Stimulated activated CD8-positive, alpha-beta memory T cell treated with anti-CD3 and anti-CD28 coated beads, Interleukin-15, amount 100 ng/mL, for 4 hours (primary cell): ENCODE measurements at places on chromosomes 12 and 14.

- DNase-seq, result no peak
Measured at GRCh38 chr14:90849787-90850444, 33.7 kb upstream of the TTC7B start.

DNA sequence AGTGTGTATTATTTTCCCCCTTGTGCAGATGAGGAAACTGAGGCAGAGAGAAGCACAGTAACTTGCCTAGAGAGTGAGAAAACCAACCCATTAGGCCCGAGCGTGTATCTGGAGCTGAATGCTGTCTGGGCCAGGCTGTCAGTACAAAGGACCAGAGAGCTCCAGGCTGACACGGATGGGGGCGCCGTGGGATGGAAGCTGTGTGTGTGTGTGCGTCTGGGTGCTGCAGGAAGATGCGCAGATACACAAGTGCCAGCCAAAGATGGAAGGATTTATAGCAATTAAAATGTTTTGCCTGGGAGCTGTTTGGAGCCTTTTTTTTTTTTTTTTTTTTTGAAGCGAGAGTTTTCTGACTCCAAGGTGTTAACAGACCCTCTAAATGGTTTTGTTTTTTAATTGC, 53.7 kb upstream of the GPATCH2L start:
- no peak for DNase-seq

- no peak for DNase-seq
Measured at GRCh38 chr12:6959058-6959804, 8.1 kb downstream of the PTPN6 start.

DNA sequence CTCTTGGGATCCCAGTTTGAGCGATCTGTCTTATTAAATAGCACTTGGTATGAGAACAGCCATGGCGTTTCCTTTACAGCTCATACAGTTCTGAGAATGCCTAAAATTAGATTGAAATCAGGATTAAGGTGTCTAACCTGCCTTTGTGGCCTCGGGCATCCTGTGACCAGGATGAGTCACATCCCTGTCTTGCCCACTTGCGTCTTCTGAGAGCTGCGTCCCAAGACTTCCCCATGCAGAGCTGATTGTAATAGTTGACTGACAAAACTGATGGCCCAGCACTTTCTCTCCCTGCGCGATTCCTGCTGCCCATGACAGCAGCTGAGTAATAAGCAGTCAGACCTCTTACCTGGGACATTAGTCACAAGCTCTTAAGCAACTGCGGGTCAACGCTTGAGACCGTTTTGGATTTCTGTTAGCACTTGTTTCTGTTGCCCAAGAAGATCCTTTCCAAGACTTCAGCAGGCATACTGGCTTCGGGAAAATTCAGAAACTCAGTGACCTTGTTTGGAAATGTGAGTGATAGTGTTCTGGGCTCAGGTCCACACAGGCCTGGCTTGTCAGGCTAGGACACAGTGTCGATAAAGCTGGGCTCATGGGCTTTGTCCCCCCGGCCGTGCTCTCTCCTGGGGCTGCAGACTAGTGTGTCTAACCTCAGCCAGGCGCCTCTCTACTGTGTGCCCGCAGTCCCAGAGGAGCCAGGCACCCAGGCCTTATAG, 169.9 kb upstream of the HIF1A start:
- peak; percentile 54 for DNase-seq

GRCh38 chr12:108040947-108041346, 88.1 kb upstream of the WSCD2 start:
- DNase-seq, result no peak

DNA sequence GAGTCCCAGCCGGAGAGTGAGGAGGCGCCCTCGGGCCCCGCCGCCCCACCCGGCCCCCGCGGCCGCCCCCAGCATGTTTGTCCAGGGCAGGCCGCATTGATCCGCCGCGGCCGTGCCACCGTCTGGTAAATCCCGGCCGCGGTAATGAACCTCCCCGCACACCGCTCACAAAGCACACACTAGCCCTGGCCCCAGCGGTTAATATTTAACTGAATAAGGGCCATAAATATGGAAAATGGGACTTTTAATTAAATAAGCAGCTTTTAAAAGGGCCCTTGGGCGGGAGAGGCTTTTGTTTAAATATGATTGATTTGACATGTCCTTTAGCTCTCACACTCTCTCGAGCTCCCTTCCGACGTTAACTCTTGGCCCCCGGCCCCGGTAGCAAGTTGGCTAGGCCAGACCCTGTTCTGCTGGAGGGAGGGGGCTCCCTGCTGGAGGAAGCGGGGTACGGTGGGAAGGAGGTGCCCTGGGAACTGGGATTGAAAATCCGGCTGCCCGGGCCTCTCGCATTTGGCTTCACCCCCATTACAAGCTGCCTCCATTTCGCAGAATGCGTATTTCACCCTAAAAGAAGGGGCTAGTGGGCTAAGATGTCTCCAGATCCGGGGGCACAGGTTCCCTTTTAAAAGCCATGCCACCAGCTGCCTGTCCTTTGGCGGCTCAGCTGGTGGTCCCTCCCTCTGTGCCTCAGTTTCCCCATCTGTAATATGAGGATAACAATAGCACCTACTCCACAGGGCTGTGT, 199.8 kb downstream of the RBM19 start:
- no peak for DNase-seq

DNA sequence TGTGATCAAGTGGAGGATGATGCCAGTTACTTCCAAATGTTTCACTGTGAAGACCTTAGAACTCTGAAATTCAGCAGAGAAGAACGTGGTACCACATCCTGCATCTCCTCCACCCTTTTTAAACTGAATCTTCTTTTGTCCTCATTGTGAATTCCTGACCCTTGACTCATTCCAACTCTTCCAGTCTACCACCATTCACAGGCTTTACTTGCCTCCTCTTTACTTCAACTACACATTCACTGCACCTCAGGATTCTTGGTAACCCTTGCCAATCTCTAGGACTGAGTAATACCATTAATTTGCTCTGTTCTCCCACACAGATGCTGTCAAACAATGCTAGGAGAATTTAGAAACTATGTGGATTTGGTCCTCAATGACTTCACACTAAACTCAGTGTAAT, 37.3 kb downstream of the PPP1R12A start:
- no peak for DNase-seq

GRCh38 chr12:105980085-105980484, 158.7 kb downstream of the NUAK1 start:
- DNase-seq, result no peak

GRCh38 chr12:33330940-33331339, 108.7 kb downstream of the SYT10 start:
- no peak for DNase-seq

GRCh38 chr14:29868000-29868399, 59.6 kb downstream of the PRKD1 start:
- no peak for DNase-seq

DNA sequence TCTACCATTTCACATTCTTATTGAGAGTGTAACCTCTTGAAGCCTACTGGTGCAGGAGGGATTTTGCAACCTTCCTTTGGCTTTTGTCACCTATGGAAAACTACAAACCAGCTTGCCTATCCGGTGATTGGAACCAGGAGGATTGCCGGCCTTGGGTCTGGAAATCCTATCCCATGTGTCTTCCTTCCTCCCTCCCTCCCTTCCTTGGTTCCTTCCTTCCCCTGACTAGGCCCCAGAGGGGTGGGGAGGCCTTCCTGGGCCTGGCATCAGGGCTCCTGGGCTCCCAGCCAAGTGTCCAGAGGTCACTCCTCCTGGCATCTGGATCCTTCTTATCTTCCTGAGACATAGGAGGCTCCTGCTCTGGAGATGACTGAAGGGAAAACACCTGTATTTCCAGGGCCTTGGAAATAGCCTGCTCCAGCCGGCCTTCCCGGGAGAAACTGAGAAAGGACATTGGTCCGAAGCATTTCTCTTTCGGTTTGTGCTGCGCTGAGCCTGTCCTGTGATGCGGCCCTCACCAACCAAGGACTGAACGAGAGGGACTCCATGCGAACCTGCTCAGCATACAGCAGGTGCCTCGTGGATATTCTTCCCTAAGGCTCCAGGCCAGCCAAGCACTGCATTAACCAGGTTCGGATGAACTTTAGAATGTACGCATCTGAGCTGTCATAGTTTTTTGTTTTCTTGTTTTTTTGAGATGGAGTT, 43.4 kb downstream of the PSMA6 start:
- no peak for DNase-seq
